NCI-H1436 (cell line): ENCODE measurements at places on chromosomes 12 and 14.

- DNase-seq: no peak
Measured at GRCh38 chr12:124861898-124862676, 1.6 kb downstream of the SCARB1 start.

DNA sequence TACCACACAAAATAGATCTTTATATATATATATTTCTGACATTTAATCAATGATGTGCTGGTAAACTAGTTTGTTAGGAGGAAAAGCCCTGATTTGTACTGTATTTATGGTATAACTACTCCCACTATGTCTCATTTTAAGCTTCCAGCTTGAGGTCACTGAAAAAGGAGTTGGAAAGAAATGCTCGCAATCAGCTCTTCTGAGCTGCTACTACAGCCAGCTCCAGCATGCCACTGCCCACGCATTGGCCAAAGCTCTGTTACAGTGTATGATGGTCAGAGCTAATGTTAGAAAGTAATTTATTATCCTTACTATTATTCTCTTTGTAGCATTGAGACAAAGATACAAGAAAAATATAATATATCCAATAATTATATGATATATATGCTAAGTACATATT is 55.0 kb upstream of the PCED1B start:
- DNase-seq: no peak

GRCh38 chr12:111976291-111976690 is 36.7 kb downstream of the TMEM116 start:
- DNase-seq: no peak

DNA sequence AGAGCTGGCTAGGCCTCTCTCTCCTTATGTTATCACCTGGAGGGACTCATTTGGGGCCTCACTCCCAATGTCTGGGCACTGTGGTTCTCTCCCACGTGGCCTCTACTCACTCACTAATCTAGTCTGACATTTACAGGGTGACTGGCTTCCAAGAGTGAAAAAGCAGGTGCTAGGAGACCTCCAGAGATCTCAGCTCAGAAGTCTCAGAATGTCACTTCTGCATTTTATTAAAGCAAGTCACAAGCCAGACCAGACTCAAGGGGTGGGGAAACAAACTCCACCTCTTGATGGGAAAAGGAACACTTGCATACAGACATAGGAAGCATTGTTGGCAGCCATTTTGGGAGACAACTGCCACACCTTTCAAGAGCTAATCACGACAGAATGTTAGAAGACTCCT is 175.9 kb downstream of the MON2 start:
- DNase-seq: no peak

DNA sequence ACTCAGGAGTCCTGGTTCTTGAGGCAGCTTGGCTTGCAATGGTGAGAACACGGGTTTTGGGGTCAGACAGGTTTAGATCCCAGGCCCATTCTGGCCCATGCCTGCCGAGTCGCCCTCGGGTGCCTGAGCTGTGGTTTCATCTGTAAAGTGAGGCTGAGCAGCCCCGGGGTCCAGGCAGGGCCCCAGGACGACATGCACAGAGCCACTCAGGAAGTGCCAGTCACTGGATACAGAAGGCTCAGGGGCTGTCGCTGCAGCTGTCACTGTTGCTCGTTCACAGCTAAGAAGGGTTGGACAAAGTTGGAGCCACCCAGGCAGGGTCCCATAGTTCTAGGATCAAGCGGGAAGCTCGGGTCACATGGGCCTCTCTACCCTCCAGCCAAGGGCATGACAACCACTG is 403.1 kb downstream of the BCL11B start:
- DNase-seq: no peak

GRCh38 chr14:66380143-66380542 is 106.0 kb upstream of the CCDC196 start:
- DNase-seq: no peak

- DNase-seq: no peak
Measured at GRCh38 chr12:7155471-7156034, 25.4 kb downstream of the CLSTN3 start.

DNA sequence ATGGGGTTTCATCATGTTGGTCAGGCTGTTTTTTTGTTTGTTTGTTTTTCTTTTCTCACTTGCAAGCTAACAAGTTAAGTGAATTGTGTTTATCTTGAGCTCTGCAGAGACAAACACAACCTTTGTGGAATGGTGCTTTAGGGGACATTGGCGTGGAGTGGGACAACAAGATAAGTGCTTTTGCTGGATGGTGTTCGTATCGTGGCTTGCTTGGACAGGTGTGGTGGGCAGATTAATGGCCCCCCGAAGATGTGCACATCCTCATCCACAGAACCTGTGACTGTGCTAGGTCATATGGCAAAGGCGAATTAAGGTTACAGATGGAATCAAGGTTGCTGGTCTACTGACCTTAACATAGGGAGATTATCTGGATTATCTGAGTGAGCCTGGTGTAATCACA is 7.0 kb downstream of the MLXIP start:
- DNase-seq: no peak

GRCh38 chr14:36717363-36717762 is 55.7 kb downstream of the PAX9 start:
- peak; percentile 10 for DNase-seq

- no peak for DNase-seq
Measured at GRCh38 chr14:94681300-94682060, 69.3 kb downstream of the SERPINA3 start.

- no peak for DNase-seq
Measured at GRCh38 chr12:57840726-57841125, 5.8 kb downstream of the CTDSP2 start.

- DNase-seq: no peak
Measured at GRCh38 chr14:88605594-88605993, 42.8 kb downstream of the ZC3H14 start.

GRCh38 chr14:22508150-22508457 is 80.9 kb downstream of the DAD1 start:
- DNase-seq: no peak

- DNase-seq: no peak
Measured at GRCh38 chr12:80567401-80567800, 123.4 kb downstream of the PTPRQ start.

DNA sequence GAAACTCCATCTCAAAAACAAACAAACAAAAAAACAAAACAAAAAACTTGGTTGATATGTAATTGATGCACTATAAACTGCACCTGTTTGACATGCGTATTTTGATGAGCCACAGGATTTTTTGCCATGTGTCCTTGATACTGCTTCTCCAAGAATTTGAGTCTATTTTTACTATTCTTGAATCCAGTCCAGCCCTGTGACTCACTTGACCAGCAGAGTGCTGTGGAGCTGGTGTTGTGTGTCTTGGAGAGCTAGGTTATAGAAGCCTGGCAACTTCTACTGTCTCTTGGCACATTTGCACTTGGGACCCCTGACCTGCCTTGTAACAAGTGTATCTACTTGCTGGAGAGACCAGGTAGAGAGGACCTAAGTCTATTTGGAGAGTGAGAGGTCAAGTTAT is 52.0 kb downstream of the KLRG1 start:
- DNase-seq: no peak

GRCh38 chr12:124032265-124032886 is 59.4 kb downstream of the ZNF664 start:
- DNase-seq: peak; percentile 28

- no peak for DNase-seq
Measured at GRCh38 chr12:27226407-27226929, 17.6 kb upstream of the STK38L start.

DNA sequence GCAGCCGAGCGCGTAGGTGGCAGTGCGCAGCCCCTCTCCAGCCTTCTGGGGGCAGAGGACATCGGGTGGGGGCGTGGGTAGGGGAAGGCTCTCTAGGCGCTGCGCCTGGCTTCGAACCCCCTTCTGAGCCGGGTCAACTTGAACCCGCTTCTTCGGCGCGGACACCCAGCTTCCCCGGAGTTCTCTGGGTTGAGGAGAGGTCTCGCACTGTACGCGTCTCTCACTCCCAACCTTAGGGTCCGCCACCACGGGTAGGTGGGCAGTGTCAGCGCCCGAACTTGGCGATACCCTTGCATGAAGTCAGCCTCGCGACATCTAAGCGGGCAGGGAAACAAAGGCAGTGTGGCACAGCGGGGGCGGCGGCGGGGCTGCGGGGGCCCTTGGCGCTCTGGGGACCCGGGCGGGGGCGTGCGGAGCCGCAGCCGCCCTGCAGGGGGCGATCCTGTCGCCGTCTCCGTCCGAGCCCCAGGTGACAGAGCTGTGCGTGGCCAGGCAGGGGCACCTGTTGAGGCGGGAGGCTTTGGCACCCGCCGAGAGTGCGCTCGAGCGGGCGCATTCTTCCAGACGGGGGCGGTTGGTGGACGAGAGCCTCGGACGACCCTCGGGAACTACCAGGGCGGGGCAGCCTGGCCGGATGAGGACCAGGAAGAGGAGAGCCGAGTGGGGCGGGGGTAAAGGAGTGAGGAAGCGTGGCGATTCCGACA is 1.1 kb downstream of the GALNT16 start:
- peak; percentile 11 for DNase-seq

DNA sequence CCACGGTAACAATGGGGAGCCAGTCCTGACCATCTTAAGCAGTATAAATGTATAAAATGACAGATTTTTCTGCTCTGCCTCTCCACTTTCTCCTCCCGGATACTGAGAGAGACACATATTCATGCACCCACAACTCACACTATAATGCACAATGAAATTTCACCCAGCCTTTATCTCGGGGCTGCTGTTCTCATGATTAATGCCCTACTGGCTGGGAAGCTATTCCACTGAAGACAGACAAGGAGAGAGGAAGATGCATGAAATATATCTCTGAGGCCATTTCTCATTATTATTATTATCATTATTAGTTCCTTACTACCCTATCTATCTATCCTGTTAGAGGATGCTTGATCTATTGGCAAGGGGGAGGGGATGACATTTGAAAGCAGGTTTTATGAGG is 501.7 kb downstream of the DIO2 start:
- no peak for DNase-seq

- no peak for DNase-seq
Measured at GRCh38 chr14:100076606-100077005, 11.4 kb downstream of the EVL start.

DNA sequence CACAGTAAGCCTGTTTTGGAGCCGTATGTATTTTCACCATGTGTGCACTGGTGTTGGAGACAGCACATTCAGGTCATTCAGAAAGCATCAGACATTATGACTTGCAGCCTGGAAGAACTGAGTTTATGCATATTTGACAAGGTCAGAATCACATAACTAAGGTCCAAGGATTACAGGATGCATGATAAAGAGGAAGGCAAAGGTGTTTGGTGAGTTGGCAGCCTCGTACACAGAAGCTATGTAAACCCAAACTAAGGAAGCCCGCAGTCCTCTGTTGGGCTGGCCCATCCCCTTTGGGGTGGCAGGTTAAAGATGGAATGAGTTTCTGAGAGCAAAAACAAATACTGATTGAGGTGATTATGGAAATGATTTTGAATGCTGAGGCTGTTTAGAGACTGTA is 218.4 kb downstream of the KTN1 start:
- no peak for DNase-seq

- no peak for DNase-seq
Measured at GRCh38 chr12:52602552-52602951, 1.3 kb upstream of the KRT72 start.

- no peak for DNase-seq
Measured at GRCh38 chr12:11174022-11174421, 3.0 kb downstream of the SMIM10L1 start.

DNA sequence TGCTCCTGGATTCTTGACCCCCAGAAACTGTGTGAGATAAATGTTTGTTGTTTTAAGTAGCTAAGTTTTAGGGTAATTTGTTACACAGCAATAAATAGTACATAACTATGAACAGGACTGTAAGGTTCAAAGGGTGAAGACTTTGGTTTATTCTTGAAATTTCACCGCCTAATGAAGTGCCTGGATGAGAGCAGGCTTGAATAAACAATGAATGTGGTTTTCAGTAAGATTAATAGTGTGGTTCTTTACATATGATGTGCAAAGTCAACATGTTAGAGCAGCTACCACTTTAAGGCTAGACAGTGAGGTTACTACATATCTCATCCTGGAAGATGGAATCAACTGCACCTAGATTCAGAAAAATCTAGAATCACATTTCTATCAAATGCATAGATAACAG is 145.2 kb upstream of the BTG1 start:
- no peak for DNase-seq

GRCh38 chr12:105822131-105823105 is 316.3 kb downstream of the NUAK1 start:
- DNase-seq: no peak

DNA sequence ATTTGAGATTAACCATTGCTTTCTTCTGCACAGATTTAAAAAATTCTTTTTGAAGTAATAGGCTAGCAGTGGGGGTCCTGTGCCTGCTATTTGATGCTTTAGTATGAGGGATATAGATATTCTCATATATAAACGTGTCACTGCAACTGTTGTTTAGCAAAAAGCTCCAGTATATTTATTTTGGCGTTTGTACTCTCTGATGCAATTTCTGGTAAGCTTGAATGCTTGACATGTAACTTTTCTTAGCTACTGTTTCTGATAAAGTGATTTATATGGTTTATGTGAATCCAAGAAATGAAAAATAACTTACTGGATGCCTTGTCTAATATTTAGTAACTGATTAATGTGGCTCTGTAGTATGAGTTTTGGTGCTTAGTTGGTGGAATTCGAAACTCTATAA is 77.1 kb downstream of the TTLL5 start:
- no peak for DNase-seq

- DNase-seq: no peak
Measured at GRCh38 chr14:64324895-64325294, 30.7 kb upstream of the ESR2 start.
